Activated effector memory CD4-positive, alpha-beta T cell treated with Interleukin-2 at 50 U/mL for 16 hours (primary cell): ENCODE measurements at places on chromosomes 3 and 15.

- DNase-seq, result no peak
Measured at GRCh38 chr15:38864827-38865581, 300.4 kb upstream of the RASGRP1 start.

- no peak for DNase-seq
Measured at GRCh38 chr3:194287977-194288706, 63.0 kb downstream of the CPN2 start.

DNA sequence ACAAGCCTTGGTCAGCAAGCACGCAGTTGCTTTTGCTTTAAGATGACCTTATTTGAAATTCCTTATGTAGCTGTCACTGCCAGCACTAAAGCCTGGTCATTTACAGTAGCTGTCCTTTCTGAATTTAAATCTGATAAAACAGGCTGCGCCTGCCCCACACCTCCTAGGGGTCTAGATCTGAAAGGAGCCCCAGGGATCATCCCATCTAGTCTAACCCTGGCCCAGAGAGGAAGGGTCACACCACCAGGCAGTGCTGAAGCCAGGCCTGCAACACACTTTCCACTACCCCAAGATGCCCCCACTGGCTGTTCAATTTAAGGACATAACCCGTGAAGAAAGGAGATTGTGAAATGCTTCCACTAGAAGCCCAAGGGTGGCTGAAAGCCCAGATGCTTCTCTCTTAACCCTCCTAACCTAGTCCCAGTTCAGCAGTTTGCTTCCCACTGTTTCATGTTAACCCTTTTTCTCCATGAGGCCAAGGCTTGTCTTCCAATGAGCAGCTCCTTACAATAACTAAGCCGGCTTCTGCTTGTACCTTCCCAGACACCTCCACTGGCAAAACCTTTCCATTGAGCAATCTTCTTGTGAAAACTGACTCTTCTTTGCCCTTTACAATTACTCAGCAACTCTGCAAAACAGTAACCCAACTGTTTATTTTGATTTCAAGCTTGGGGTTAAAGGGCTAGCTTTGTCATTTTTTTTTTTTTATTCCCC lies 198.9 kb upstream of the LPP start:
- no peak for DNase-seq

- DNase-seq, result no peak
Measured at GRCh38 chr3:155241579-155241978, 51.9 kb downstream of the STRIT1 start.
